ENCODE measurements at places on chromosomes 4 and X. TPM values are rescaled to one million over a fixed set of nuclear protein-coding genes. Genes with fewer than 3 reads are reported as not detected.

DNA sequence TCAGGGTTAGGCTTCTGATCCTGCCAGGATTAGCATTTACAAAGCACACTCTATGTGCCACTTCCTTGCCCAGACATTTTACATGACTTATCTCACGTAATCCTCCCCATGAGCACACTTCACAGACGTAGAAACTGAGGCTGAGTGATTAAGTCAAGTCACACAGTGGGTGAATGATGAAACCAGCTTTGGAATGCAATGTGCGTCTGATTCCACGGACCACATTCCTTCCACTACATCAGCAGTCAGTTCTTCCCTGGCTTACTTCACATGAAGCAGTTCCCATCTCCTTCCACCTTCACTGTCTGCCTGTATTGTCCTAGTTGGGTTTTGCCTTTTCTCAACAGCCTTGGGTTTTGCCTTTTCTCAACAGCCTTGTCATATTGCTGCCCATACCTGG lies 134.3 kb upstream of the PPARGC1A start:
- DNase-seq, result no peak

DNA sequence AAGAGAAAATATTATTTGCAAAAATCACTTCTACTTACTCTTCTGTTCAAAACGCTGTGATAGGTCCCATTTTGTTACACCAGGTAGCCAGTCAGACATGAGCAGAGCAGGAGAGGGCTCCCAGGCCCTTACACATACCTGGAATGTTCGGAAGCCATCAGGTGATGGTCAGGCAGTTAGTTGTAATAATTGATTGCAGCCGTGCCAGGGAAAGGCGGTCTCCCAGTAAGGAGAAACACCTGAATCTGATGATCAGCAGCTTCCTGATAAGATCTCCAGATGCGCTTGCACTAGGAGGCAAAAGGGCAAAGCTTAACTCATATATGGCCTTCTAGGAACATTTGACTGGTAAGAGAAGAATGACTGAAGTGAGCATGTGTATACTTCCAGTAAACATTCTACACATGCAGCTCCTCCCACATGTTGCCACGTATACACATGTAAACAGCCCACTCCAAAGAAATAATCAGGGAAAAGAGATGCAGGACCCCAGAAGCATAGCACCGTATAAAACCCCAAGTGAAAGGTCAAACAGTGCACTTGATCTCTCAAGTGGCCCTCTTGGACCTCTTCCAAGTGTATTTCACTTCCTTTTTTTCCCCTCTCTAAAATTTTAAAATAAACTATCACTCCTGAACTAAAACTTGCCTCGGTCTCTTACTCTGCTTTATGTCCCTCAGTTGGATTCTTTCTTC lies 1338.0 kb downstream of the FSTL5 start:
- no peak for DNase-seq

DNA sequence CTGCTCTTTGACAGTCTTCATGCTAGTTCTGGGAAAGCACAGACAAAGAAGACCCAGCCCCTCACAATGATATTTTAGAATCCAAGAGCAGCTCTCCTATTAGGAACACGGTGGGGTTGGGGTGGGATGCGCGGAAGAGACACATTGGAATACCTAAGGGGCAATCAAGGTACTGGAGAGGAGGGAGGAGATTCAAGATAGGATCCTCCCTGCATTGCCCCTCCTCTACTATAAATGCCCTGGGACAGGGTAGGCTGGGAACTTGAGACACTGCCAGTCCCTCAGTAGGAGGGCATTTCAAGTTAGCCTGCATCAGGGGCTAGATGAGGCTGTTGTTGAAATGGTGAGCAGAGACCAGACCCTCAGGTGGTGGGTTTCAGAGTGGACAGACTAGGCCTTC lies 5.1 kb downstream of the MAGEB17 start:
- DNase-seq, result no peak

MAGEB2 gene
- total RNA-seq, result not detected

GLRA2 gene
- total RNA-seq, result 6.1 TPM

- DNase-seq, result no peak
Observed at GRCh38 chr4:54548831-54549460, 108.8 kb upstream of the KIT start.

GRCh38 chrX:31228909-31229308 lies 157.1 kb upstream of the FTHL17 start:
- no peak for DNase-seq

DNA sequence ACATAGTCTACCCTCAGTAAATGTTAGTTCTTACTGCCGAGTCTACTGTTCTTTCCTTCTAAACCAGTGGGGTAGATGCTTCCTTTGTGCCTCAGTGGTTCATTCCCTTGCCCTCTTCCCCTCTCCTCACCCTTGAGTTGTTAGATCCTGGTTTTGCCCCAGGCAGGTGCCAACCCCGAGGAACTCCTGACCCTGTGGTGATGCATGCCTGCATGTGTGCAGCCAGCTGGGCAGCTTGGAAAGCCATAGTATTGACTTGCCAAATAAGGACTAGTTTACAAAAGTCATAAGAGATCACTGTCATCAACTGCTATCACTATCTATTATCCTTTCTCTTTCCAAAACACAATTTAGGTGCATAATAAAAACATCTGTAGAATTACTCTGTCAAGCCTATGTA lies 50.9 kb downstream of the REPS2 start:
- no peak for DNase-seq

- DNase-seq, result no peak
Observed at GRCh38 chrX:129655547-129656249, 942 bp upstream of the APLN start.

DNA sequence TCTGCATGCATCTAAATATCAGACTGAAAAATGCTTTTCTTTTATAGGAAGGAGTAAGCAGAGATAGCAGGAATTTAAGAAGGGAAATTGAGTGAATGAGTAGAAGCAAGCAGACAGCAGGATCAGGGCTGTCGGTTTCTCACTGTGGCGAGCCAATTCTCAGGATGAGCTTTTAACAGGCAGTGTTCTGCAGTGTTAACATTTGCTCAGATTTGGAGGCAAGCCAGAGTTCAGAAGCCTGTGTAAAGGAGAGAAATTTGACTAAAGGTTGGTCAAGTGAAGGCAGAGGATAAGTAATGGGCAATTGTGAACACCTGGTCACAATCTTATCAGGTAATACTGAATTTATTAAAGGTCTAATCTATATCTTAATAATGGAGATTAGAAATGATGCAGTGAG lies 133.3 kb upstream of the MAGEB16 start:
- no peak for DNase-seq

DNA sequence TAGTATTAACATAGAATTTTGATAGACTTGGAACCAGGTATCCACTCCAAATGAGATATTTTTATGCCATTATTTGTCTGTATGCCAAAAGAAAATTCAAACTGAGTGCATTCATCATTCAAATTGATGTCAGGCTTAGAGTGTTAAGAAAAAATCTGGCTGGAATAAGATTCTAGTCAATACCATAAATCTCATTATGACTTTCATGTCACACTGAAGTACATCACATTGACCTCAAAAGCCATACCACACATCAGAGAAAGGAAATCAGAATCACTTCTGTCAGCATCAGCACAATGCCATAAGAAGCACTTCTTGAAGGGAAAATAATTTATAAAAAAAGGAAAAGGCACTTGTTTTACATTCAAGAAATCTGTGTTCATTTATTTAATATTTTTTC lies 119.0 kb upstream of the BMP3 start:
- DNase-seq, result no peak

GRCh38 chrX:3540105-3540504 lies 173.3 kb downstream of the PRKX start:
- DNase-seq, result no peak

AKAP4 gene
- not detected for total RNA-seq

- no peak for DNase-seq
Observed at GRCh38 chr4:107640197-107640596, 79.8 kb downstream of the PAPSS1 start.
